ENCODE measurements at places on chromosomes 1 and 21.
A peak's percentile ranks its signal among the peaks of the same experiment; 100 is the strongest.

DNA sequence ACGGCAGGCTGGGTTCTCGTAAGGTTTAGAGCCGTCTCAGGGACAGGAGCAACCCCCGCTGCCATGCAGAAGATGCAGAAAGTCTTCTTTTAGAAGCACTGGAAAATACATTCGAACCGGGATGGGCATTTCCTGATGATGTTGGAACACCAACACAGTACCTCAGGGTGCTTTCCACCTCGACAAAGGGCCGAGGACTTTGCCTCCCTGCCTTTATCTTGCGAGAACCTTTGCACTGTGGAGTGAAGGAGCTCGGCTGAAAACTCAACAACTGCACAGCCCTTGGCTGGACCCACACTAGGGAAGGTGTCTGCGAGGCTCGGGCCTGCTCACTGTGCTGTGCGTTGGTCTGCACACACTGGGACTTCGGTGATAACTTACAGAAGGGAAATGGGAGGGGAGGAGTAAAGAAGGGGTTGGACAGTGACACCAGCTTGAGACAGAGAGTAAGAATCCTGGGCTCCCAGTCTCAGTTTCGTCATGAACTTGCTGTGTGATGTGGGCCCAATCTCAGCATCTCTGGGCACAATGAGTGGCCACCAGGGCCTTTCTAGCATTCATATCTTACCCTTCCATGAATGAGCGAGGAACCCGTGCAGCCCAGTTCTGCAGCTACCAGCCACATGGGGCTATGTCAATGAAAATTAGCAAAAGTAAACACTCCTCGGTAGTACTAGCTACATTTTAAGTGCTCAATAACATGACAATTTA is 18.2 kb downstream of the RCAN1 start:
- DNase-seq, result no peak

GRCh38 chr1:80659161-80659560 is 1141.6 kb upstream of the ADGRL2 start:
- DNase-seq, result no peak

- no peak for DNase-seq
These were observed 357.4 kb downstream of the LMO4 start for GRCh38 chr1:87686136-87686495.

GRCh38 chr1:185375583-185375982 is 58.5 kb upstream of the IVNS1ABP start:
- DNase-seq, result no peak

- no peak for DNase-seq
These were observed 52.9 kb upstream of the SRSF10 start for GRCh38 chr1:24032981-24033380.

DNA sequence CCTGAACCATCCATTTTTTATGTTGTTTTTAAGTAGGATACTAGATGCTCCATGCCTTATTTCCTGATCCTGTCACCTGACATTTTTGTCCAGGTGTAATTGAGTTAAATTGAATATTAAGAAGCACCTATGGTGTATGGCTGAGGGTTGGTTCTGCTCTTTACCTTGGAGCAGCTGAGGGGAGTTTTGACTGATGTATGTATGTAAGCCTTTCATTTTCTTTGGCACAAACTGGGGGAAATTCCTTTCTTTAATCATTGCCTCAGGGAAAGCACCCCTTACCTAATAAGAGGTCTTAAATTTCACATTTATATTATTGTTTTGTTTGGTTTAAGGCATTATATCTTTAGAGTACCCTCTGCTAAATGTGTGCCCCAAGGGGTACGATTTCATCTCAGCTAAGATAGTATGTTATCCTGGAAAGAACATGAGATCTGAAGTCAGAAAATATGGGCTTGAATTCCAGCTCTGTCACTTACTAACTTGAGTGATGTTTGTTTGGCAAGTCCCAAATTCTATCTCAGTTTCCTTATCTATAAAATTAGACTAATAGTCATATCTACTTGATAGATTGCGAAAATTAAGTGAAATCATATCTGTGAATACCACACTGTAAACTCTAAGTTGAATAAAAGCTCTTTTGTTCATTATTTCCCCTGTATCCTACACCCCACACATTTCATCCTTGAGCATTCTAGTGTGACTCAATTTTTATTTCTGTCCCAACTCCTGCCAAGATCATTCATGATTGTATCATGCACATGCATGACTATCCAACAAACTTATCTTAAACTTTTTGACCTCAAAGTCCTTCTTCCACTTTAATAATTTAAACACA is 57.7 kb upstream of the NUF2 start:
- DNase-seq, result no peak

DNA sequence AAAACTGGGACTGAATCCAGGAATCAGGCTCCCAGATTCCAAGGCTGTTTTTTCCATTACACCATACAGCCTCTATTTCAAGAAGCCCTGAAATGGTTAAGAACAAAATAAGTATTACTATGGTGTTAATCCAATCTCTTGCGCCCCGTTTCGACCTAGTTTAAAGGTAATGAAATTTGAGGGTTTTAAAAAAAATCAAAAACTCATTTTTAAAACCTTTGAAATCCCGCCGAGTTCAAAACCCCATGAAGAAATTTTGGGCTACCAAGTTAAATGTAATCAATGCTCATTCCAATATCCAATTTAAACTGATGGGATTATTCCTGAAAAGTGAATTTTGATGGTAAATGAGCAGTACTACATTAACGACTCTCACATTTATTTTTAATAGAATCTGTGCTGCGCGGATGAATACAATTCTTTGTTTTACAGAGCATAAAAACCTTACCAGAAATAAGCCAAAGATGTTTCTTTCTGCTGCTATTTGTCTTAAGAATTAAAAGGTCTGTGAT is 767 bp upstream of the EGLN1 start:
- DNase-seq, result no peak

DNA sequence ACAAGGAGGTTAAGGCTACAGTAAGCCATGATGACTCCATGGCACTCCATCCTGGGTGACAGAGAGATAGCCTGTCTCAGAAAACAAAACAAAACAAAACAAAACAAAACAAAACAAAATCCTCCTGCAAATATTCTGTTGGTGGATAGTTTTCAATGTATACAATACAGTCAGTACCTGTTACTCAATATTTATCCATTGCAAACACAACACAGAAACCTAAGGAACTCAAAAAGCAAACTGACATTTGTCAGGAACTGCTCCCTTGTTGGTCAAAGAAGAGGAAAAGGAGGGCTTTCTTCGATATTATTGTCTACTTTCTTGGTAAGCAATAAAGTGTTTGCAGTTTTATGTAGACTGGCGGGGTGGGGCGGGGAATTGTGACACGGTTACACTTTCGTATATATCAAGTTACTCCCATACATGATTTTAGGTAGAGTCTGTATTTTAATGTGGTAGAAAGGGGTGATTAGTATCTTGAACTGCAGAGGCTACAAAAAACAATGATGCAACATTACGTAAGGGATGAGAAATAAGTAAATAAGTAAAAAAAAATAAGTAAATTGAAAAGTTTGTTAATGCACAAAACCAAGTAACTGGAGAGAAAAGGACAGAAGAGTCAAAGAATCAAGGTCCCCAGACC is 31.8 kb downstream of the APP start:
- DNase-seq, result no peak

GRCh38 chr1:103218369-103218768 is 110.0 kb upstream of the COL11A1 start:
- DNase-seq, result no peak

DNA sequence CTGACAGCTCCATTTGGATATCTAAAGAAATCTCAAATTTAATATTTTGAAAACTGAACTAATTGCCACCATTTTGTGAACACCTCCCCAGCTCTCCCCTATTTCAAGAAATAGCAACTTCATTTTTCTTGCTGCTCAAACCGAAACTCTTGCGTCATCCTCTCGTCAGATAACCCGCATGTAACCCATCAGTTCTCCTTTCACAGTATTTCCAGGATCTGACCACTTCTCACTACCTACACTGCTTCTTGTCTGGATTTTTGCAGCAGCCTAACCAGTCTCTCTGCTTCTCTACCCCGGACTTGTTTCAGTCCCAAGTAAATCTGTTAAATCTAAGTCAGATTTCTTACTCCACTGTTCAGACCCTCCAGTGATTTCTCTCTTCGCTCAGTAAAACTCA is 75.6 kb downstream of the MTR start:
- no peak for DNase-seq

GRCh38 chr1:7921796-7922195 is 18.8 kb downstream of the TNFRSF9 start:
- no peak for DNase-seq

DNA sequence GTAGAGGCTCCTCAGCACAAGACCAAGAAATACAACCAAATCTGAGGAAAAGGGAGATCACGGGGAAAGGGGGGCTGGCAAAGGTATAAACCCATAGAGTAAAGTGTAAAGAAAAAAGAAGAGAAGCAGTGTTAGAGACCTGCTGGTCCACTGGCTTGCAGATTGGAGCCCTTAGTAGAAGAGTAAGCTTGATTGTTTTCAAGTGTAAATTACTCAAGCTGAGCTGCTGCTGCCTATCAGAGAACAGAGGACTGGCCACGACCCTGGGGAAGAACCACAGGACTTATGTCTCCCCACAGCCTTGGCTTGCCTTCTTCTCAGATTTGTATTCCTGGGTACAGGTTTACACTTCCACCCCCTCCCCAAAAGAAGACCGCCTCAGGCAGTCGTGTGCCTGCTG is 294.2 kb downstream of the LMX1A start:
- DNase-seq, result no peak

DNA sequence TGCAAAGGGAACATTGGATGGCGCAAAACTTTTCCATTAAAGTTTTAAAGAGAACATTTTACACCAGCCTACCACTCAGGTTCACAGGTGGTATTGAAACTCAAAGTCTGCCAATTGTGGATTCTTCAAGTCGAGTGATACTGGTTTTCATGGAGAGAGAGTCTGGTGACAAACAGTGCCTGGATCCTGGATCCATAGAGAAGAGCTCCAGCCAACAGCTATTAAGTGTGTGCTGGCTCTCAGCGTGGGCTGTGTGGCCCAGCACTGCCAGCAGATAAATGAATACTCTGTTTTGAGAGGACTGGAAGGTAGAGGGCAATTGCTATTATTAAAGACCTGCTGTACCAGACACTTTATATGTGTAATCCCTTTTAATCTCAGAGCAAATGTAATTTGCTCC is 118.9 kb upstream of the SYT6 start:
- no peak for DNase-seq

- peak; percentile 20 for DNase-seq
These were observed 41.8 kb downstream of the GATAD2B start for GRCh38 chr1:153880962-153881361.

DNA sequence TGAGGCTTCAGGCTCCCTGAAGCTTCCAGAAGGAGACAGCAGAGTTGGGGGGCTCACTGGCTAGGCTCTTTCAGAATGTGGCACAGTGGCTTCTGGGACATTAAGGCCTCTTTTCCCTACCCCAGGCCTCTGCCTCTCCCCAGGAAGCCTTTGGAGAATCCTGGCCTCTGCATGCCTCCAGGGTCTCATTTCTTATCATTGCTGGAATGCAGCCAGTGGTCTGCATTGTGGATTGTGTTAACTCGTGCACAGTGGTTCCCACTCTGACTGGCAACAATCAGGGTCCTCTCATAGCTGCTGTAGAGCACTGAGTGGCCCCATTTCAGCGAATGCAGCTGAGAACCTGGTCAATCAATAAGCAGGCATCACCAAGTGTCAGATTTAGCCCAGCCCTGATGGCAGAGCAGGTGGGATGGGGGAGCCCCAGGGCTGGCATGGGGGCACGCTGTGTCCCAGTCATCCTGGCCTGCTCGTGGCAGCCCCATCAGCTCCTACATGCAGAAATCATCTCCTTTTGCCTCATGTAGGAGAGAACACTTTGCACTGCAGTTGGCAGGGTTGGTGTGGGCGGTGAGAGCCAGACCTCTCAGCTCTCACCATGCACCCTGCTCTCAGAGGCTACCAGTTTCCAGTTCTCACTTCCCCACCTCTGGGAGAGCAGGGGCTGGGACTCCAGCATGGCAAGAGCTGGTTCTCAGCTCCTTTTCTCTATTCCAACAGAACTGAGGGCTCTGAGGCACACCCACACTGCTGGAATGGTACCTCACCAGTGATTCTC is 13.4 kb downstream of the ADORA1 start:
- DNase-seq, result no peak

- DNase-seq, result no peak
These were observed 26.4 kb downstream of the CD48 start for GRCh38 chr1:160685266-160685665.

GRCh38 chr1:87108814-87109411 is 194.5 kb downstream of the HS2ST1 start:
- no peak for DNase-seq

DNA sequence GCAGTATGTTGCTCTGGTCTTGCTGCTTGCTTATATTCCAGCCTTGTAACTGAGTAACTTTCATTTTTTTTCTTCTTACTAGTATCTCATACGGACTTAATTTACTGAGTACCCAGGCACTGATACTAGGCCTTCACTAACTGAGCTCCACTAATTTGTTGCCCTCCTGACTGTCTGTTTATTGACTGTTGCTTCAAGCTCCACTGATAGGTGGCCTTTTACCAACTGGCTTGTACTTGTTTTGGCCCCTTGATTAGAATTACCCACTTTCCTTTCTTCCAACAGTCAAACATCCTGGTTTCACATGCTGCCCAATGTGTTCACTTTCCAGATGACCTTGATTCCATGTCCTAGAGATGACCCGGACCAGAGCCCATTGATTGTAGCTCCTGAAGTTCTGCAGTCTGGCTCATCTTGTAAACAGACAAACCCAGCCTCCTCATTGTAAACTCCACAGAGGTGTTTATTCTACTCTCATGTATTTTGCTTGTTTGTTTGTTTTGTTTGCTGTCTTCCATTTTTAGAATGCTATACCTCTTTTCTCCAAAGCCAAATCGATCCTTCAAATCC is 27.7 kb downstream of the RGS1 start:
- DNase-seq, result no peak

DNA sequence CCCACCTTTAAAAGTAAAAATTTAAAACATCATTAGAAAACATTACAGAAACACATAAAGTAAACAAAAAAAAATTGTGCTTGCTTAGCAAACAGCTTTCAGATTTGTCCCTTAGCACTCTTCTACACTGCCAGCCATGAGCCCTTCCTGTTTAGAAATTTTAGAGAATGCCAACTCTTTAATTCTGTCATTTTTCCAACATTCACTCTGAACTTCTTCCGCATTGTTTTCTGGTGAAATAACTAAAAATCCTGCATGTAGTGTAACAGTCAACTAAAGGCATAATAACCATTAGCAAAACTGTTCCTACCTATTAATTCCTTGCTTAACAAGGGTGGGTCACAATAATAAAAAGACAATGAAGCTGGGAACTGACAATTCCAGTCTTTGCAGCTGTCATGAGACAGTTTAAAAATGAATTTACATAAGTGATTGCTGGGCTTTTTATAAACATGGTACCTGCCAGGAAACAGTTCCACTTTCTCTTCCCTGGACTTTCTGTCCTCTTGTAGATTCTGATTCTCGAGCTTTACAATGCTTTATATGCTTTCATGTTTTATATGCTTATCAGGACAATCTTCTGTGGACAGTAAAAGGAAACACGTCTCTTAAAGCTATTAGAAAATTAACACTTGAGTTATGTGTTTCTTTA is 19.0 kb downstream of the GNG12 start:
- no peak for DNase-seq

GRCh38 chr1:25760871-25761270 is 39.1 kb upstream of the SELENON start:
- no peak for DNase-seq

- DNase-seq, result no peak
These were observed 67.2 kb downstream of the ALG14 start for GRCh38 chr1:95005584-95005983.

All from activated naive CD4-positive, alpha-beta T cell (primary cell).